ENCODE measurements at places on chromosomes 4 and X.
A peak's percentile ranks its signal among the peaks of the same experiment; 100 is the strongest.

GRCh38 chr4:107793996-107794395 is 30.7 kb upstream of the SGMS2 start:
- DNase-seq, result no peak

DNA sequence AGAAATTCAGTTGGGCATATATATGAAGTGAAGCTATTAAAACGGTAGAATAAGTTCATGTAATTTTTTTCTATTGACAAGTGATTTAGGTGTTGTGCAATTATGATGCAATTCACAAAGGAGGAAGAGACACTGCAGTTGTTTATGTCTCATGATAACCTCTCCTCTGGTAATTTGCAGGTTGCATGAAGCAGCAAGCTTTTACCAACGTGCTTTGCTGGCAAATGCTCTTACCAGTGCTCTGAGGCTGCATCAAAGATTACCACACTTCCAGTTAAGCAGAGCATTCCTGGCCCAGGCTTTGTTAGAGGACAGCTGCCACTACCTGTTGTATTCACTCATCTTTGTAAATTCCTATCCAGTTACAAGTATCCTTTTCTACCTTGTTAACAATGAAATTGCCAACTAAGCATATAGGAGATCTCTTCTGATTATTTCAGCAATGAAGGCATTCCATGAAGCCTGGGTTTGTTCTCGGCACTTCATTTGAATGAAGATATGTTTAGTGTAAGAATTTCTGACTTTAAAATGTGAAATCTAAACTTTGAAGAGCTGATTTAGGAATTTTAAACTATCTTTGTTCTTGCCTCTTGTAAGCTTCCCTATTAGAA is 3.9 kb downstream of the TMEM33 start:
- DNase-seq, result no peak

GRCh38 chr4:143186212-143186611 is 1.5 kb downstream of the USP38 start:
- no peak for DNase-seq

DNA sequence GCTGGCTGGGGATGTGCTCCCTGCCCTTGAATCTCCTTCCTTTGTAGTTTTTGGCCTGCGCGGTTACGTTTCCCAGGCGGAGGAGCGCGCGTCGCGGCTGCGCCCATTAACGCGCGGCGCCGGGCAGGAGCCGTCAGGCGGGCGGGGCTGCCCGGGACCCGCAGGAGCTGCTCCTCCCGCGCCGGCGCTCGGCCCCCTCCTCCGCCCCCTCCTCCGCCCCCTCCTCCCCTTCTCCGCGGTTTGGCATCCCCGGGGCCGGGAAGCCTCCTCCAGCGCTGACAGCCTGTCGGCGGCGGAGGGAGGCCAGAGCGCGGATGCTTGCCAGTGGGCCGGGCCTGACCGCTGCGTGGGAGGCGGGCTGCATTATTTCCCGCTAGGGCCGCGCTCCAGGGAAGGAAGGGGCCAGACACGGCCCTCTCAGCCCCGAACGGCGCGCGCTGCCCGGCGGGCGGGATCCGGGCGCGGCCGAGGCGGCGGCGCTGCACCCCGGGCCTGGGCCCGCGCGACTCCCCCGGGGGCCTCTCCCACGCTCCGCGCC is at the start of gene DCLK2:
DCLK2 (plus strand) TSS at position 405 of the 538 bp plus-strand sequence. CDS start 583 bp downstream, outside the sequence.
- DNase-seq, result peak; percentile 84

DNA sequence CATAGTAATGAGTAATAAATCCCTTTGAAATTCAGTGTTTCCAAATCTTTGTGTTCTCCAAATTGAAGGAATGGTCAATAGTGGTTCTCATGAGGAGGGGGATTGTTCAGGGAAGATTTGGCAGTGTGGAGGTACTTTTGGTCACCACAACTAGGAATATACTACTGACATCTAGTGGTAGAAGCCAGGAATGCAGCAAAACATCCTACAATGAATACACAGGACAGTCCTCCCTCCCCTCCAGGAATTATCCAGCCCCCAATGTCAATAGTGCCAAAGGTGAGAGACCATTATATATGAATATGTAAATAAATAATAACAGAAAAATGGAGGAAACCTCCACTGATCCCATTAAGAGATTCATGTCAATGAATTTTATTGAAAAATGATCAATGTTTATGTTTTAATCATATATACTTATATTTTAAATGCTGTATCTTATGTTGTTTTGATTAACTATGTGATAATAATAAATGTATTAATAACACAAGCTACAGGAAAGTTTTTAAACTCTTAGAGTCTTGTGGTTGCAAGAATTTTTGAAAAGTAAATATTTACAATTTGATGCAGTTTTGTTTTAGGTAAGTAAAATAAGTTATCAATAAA is 14.4 kb upstream of the FAM9A start:
- DNase-seq, result peak; percentile 13

- no peak for DNase-seq
These were observed 84.5 kb upstream of the ARHGEF9 start for GRCh38 chrX:63869506-63869905.

DNA sequence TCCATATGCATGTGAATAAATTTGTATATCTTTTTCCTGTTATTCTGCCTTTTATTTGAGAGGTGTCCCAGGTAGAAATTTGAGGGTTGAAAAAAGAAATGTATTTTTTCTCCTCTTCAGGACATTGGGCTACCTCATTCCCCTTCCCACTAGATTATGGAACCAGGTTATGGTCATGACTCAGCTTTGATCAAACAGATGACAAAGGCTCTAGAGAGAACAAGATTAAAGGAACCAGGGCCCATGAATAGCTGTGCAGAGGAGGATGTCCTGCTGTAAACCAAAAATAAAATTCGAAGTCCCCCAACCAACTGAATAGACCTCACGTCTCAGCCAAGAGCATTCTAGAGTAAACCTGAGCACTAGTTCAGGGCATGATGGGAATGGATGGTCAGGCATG is 313.2 kb downstream of the RAPGEF2 start:
- DNase-seq, result no peak

DNA sequence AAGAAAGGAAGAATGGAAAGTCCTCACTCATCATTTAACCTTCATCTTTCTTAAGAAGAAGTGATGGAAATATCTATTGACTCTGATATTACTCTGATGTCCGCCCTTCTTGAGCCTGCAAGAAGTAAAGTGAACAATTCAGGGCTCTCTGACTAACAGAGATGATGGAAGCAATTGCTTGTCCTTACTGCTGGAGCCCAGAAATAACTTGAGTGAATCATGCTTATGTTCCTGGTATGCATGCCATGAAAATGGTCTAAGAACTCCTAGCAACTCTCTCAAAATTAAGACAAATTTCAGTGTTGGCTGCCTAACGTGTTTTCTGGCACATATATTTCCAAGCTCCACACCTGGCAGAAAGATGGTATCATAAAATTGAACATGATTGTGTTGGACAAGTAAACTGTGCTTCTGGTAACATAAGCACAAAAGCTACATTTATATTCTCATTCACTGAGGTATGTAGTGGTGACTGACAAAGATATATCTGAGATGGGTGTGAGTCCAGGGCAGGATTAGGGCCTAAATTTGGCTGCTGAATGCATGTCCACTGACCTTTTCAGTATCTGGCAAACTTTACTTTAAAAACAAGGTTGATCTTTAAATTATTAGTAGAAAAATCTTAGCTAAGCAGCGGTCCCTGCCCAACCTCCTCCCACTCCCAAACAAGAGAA is 109.2 kb upstream of the OTUD4 start:
- DNase-seq, result no peak

- no peak for DNase-seq
These were observed 150.0 kb downstream of the PDE5A start for GRCh38 chr4:119478446-119479179.

GRCh38 chr4:88744609-88745008 is 47.0 kb upstream of the NAP1L5 start:
- no peak for DNase-seq

All from cerebellum (tissue), 4 donors.